Left colon (tissue), 2 donors: ENCODE measurements at places on chromosomes 12 and 14. TPM values are rescaled to one million over a fixed set of nuclear protein-coding genes. Genes with fewer than 3 reads are reported as not detected.

The HOXC6 gene
- total RNA-seq, result not detected

The NAV3 gene
- 1.3 TPM for total RNA-seq

The NELL2 gene
- 2.9 TPM for total RNA-seq

The DCN gene
- 315 TPM for total RNA-seq

The PRORP gene
- total RNA-seq, result 27.6 TPM

The COCH gene
- total RNA-seq, result 4.4 TPM

The NPFF gene
- total RNA-seq, result not detected

The SIX1 gene
- total RNA-seq, result not detected

The HOTAIR gene
- not detected for total RNA-seq

The PTPRB gene
- 27.6 TPM for total RNA-seq

The TMPRSS12 gene
- total RNA-seq, result not detected

The CLEC14A gene
- total RNA-seq, result 7.7 TPM

The CLMN gene
- 135 TPM for total RNA-seq

The CD4 gene
- 18.1 TPM for total RNA-seq

The L2HGDH gene
- total RNA-seq, result 9.0 TPM

The IQSEC3 gene
- total RNA-seq, result 0.03 TPM

The ARHGAP9 gene
- total RNA-seq, result 6.4 TPM

The CCDC38 gene
- not detected for total RNA-seq

The ZNF740 gene
- total RNA-seq, result 28.7 TPM

The CHURC1 gene
- total RNA-seq, result 48.6 TPM

The AKAP5 gene
- 11.9 TPM for total RNA-seq

The MANSC4 gene
- total RNA-seq, result not detected

The GALNT6 gene
- 31.4 TPM for total RNA-seq

The AMN gene
- 186 TPM for total RNA-seq
